LHCN-M2 (cell line): ENCODE measurements at places on chromosomes 6 and 20. TPM values are rescaled to one million over a fixed set of nuclear protein-coding genes. Genes with fewer than 3 reads are reported as not detected.
A peak's percentile ranks its signal among the peaks of the same experiment; 100 is the strongest.

- DNase-seq: no peak
Measured at GRCh38 chr6:31178143-31179041, 7.9 kb upstream of the POU5F1 start.

DNA sequence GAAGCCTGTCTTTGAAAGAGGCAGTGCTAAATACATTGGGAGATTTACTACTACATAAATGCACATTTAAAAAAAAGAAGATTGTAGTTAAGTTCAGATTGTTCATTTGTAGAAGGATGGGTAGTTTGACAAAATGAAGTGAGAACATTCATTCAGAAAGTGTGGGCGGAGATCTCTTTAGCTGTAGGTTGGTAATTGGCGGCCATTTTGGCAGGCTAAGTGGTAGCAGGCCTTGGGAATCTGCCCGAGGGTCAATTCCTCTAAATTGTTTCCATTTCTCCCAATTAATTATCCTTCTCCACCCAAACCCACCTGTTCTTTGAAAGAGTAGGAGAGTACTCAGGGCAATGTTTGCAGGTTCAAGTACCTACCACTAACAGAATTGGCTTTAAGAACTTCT lies 17.9 kb downstream of the SOX4 start:
- DNase-seq: no peak

DNA sequence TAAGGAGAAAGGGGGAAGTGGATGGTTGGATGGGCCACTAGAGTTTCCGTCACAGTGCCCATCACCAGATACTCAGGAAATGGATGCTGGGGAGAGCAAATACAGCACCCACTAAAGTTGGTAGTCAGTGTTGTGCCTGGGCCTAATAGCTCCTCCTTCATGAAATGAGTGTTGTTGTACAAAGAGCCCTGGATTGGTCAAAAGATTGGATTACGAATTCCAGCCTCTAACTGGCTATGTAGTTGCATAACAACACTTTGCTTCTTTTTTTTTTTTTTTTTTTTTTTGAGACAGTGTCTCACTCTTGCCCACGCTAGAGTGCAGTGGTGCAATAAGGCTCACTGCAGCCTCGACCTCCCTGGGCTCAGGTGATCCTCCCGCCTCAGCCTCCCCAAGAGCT lies 27.4 kb downstream of the KCNG1 start:
- DNase-seq: no peak

GRCh38 chr6:135667691-135668455 lies 170.3 kb upstream of the AHI1 start:
- DNase-seq: peak; percentile 65

DNA sequence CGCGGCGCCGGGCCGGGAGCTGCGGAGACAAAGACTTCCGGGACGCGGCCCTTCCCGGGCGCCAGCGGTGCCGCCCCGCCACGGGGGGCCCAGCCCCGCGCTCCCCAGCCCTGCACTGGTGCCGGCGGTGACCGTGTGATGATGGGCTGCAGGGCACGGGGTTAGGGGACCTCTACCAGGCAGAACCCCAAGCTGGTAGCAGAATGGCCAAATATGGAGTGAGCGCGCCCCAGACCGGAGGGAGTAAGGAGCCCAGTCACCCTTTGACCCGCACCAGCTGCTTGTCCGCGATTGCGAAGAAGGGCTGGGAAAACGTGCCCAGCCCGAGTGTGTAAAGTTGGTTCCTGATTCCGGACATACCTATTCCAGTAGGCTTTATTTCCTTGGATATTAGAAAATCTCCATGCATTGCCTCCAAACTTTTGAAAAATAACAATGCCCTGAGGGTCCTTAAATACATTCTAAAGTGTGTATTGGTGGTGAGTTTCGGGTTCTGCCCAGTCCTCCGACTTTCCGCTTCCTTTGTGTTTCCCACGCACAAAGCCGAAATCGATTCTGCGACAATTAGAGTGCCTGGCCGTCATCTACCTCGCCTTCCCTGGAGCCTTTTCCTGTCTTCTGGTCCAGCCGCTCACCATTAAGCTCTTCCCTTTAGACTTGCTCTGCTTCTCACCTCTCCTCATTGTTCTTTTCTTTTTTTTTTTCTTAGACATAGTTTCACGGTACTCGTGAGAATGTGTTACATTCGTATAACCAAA lies 1.1 kb downstream of the ABRACL start:
- DNase-seq: peak; percentile 71

- peak; percentile 55 for DNase-seq
Measured at GRCh38 chr6:73152966-73153757, 72.1 kb downstream of the KHDC1L start.

DNA sequence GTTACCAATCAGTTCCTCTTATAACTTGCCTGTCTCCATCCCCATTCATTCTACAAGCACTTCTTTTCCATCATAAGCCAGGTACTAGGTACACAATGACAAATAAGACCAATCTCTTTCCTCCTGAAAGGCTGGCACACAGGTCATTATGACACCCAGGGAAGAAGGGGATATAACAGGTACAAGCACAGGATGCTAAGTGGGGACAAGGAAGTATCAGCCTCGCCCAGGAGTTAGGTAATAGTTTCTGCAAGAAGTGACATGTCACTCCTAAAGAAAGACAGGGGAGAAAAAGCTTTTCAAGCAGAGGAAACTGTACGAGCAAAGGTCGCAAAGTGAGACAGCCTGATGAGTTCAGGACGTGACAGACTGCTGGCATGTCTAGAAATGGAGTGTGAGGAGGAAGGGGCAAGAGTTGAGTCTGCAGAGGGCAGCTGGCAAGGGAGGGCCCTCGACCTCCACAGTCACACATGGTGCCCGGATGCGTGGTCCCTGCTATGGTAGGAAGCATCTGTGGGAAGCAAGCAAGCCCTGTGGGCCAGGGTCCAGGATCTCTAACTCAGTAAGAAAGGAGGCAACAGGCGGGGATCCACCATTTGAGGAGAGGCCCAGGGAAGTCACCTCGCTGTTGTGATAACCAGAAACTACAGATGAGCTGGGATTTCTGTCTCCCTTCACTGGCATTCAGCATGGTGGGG lies 40.4 kb downstream of the GPLD1 start:
- no peak for DNase-seq

The C2 gene
- 0.86 and 1.2 TPM in 2 replicates for total RNA-seq

GRCh38 chr6:19417713-19418112 lies 419.5 kb upstream of the ID4 start:
- no peak for DNase-seq
